A172 (cell line): ENCODE measurements at places on chromosomes 3 and 15.

GRCh38 chr3:16350597-16351318 is 85.7 kb downstream of the OXNAD1 start:
- no peak for DNase-seq

DNA sequence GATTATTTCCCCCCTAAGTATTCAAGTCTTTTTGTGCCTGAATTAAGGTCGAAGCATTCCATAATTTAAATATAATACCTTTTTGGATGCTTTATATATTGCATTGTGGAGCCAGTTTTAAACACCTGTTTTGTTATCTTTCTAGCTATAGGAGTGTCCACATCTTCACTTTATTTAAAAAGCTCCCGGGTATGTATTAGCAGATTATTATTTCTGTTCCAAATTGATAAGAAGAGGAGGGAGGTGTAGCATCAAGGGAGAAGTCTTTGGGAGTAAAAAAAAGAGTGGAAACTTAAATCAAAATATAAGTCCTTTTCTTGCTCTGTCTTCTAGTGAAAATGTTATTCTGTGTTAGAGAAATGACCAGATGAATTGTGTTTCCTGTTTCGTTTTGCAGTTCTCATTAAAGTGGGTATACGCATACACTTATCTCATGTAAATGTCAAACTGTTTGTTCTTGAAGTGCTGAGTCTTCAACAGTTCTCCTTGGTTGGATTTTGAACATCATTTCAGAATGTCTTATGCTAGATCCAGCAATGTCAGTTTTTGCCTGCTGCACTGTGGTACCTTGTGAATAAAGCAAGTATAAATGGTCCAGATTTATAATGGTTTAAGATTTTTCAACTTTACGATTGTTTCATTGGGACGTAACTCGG is 105.8 kb downstream of the FNDC3B start:
- DNase-seq, result no peak

GRCh38 chr3:1380926-1381646 is 288.3 kb downstream of the CNTN6 start:
- no peak for DNase-seq

DNA sequence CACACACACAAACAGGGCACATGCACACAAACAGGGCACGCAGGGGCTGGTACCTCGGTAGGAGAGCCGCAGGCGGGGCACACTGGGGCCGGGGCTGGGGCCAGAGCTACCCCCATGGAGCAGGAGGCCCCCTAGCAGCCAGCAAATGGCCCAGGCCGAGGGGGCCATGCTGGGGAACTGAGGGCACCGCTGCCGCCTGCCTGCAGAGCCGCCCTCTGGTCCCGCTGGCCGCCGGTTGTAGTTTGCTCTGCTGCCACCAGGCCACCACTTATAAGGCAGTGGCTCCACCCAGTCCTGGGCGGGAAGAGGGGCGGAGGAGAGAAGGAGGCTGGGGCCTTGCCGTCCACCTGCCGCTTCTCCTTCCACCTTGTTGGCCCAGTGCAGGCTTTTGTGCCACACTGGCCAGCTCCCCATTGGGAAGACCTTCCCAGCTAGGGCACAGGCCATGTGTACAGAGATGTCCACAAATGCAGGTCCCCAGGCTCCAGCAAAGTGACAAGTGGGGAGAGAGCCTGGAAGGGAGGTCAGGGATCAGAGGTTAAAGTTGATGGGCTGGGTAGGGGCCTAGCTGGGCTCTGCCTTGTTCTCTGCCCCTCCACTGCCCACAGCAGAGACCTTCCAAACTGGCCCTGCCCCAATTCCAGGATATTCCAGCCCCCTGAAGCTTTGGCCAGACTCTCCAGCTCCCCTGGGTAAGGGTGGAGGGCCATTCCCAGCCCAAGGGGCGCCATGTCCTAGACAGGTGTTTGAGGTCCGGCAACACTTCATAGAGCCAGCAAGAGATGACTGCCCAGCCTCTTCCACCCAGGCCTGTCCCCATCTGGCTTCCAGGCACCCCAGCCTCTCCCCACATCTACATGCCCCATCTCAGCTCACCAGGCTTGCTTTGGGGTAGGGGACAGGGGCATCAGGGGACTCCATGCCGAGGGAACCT is at the start of gene SEMA3G:
TSS of gene SEMA3G (minus strand) at position 244 of the 934 bp plus-strand sequence. CDS start at position 168, 76 bp downstream.
- peak; percentile 35 for DNase-seq

GRCh38 chr15:40597024-40597423 is 3.0 kb downstream of the KNL1 start:
- DNase-seq, result no peak

- no peak for DNase-seq
These were observed 153.2 kb upstream of the FRMD4B start for GRCh38 chr3:69539134-69539533.

DNA sequence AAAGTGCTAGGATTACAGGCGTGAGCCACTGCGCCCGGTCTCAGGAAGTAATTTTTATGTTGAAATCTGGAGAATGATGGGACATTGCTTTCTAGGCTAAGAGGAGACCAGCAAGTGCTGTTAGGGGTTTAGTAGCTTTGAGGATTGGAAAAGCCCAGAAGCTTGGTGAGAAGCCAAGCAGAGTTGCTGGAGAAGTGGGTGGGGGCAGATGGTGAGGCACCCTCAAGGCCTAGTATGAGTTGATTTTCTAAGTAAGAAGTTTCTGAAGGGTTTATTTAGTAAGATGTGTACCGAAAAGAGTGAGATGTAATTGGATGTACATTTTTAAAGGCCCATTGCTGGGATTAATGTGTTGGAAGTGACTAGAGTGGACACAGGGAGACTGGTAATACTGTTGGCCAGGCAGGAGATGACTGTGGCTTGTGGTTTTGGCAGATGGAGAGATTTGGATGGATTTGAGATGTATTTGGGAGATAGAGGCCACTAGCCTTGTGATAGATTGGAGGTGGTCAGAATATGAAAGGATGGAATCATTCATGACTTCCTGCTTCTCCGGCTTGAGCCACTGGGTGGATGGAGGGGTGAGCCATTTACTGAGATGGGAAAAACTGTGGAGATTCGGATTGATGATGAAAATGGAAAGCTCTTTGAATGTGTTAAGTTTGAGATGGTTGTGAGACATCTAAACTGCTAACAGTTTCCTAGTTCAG is 2.3 kb downstream of the LRRC28 start:
- peak; percentile 70 for DNase-seq

DNA sequence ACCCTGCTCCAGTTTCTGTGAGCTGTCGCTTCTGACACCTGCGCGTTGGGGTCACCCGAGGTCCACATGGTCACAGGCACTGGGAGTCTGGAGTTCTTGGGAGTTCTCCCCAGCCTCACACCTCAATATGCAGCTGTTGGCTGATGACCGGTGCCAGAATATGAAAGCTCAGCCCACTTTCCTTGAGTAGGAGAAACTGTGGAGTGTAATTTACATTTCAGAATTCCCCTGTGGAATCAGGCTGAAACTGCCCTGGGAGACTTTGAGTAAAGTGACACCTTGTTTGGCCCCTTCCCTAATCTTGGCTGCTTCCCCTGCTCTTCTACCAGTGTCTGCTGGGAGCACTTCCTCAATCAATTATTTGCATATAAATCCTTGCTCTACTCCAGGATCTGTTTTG is 255.9 kb downstream of the NFKBIZ start:
- no peak for DNase-seq

DNA sequence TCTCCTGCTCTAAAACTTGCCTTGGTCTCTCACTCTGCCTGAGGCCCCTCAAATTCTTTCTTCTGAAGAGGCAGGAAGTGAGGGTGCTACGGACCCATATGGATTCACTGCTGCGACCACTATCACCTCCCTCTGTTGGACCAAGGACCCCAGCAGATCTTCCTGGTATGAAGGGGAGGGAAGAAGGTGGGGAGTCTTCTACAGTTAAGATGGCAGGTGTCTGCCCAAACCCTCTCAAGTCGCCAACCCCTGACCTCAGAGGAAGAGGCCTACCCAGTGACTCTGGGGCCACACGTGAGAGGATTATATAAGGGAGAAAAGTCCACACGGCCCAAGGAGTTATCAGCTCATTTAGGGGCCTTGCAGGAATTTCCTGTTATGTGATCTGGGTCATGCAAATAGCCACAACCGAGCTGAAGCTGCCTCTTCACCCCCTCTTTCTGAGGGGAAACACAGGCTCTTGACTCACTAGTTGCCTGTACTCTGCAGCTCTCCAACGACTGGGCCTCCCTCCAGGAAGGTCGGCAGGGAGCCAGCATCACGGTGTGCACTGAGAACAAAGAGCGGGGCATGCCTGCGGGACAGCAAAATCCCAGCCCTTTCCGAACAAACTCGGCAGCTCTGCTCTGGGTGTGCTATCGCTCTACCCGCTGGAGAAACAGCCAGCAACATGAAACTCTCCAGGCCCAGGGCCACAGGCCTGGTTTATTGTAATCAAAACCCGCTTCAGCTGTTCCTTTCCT is 116.0 kb downstream of the XXYLT1 start:
- peak; percentile 91 for DNase-seq

- no peak for DNase-seq
These were observed 36.7 kb downstream of the CMTM7 start for GRCh38 chr3:32428092-32429068.

DNA sequence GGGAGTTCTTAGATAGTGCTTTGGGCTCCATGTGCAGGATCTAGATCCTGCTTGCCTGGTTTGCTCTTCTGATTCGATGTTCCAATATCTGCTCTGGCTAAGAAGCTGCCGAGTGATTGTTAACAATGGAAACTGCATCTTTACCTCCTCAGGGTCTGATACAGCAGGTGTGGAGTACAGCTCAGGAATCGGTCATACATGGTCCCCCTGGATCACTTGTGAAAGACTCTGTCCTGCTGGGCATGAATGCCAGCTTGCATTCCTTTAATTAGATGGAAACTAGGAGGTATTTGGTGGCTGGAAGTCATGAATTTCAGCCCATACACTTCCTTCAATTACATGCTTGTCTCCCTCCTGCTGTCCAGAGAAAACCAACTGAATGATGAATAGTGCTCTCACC is 95.3 kb downstream of the CHRNA7 start:
- DNase-seq, result no peak

DNA sequence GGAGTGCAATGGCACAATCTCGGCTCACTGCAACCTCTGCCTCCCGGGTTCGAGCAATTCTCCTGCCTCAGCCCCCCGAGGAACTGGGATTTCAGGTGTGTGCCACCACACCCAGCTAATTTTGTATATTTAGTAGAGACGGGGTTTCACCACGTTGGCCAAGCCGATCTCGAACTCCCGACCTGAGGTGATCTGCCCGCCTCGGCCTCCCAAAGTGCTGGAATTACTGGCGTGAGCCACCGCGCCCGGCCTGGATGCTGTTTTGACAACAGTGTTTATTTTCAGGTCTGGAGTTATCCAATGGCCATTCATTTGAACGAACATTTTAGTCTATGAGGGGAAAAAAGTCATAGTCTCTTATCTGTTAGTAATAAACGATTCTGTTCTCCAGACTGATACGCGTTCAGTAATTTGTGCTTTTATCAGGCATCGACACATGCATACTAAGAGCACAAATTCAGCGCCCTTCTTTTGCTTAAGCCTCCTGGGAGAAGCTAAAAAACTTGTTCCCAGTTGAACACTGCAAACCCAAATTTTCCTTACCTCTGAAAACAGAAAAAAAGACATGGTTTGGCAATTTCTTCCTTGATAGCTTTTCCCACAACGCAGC is 1.3 kb downstream of the B3GALNT1 start:
- no peak for DNase-seq

- no peak for DNase-seq
These were observed 32.3 kb upstream of the CCR2 start for GRCh38 chr3:46321461-46322104.

GRCh38 chr15:51163843-51164242 is 69.1 kb upstream of the TNFAIP8L3 start:
- no peak for DNase-seq

DNA sequence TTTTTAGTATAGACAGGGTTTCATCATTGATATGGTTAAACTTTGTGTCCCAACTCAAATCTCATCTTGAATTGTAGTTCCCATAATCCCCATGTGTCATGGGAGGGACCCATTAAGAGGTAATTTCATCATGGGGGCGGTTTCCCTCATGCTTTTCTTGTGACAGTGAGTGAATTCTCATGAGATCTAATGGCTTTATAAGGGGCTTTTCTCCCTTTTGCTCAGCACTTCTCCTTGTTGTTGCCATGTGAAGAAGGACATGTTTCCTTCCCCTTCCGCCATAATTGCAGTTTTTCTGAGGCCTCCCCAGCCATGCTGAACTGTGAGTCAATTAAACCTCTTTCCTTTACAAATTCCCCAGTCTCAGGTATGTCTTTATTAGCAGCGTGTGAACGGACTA is 20.2 kb upstream of the ZNF710 start:
- no peak for DNase-seq

- peak; percentile 89 for DNase-seq
These were observed 102.1 kb downstream of the ASB7 start for GRCh38 chr15:100704281-100705055.

GRCh38 chr15:36673039-36673438 is 93.6 kb downstream of the CDIN1 start:
- DNase-seq, result no peak

GRCh38 chr3:31252216-31253185 is 280.2 kb upstream of the STT3B start:
- DNase-seq, result no peak

DNA sequence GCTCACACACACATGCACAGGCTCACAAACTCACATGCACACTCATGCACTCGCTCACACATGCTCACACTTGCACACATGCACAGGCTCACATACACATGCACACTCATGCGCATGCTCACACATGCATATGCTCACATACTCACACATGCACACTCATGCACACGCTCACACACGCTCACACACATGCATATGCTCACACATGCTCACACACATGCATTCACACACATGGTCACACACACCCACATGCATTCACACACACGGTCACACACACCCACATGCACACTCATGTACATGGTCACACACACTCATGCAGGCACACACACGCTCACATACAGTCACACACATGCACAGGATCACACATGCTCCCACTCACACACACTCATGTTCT is 132.8 kb upstream of the SMAD3 start:
- no peak for DNase-seq

GRCh38 chr15:91199511-91199910 is 99.5 kb downstream of the SV2B start:
- DNase-seq, result no peak

- no peak for DNase-seq
These were observed 861.0 kb upstream of the NR2F2 start for GRCh38 chr15:95469496-95470000.

DNA sequence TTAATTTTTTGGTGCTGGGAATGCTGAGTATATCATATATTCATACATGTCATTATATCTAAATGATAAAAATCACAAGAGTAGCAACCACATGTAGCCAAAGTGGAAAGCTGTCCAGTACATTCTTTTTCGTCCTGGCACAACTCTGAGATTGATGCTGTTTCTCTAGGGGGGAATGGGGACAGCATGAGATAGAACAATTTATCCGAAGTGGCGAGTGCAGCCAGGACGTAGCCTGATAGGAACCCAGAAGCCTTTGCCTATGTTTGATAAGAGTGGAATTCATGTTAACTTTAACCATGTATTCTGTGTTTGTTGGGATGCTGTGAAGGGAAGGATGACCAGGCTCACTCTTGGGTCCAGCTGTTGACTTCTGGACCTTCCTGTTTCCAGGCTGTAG is 20.9 kb downstream of the PTPRG start:
- DNase-seq, result no peak

DNA sequence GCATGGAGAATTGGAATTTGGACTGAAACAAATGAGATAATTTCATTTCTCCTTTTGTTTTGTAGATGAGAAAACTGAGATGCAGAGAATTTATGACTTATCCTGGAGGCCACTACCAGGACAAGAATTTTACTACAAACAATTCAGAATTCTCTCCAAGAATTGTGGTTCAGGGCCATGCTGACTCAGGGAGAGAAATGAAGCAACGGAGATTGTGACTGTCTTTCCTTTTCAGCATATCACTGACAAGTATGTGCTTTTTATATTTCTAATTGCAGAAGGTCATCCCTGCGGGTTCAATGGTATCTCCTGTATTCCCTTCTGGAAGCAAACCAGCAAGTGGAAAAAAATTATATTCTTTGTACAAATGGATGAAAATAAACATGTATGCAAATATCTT is 170.8 kb upstream of the MITF start:
- DNase-seq, result no peak
